ENCODE measurements at places on chromosomes 2 and 18. TPM values are rescaled to one million over a fixed set of nuclear protein-coding genes. Genes with fewer than 3 reads are reported as not detected.
A peak's percentile ranks its signal among the peaks of the same experiment; 100 is the strongest.

- DNase-seq: no peak
These were observed 79.4 kb upstream of the TCF7L1 start for GRCh38 chr2:85053802-85054201.

CCDC178 gene
- 0.58 TPM for total RNA-seq

DOK6 gene
- 4.9 TPM for total RNA-seq

- no peak for DNase-seq
These were observed 20.2 kb downstream of the ATG16L1 start for GRCh38 chr2:233271693-233272092.

RAB17 gene
- total RNA-seq: 0.93 TPM

ESPNL gene
- total RNA-seq: 2.9 TPM

- no peak for DNase-seq
These were observed 46.3 kb downstream of the CABLES1 start for GRCh38 chr18:23181547-23181946.

GYPC gene
- total RNA-seq: 116 TPM

DNA sequence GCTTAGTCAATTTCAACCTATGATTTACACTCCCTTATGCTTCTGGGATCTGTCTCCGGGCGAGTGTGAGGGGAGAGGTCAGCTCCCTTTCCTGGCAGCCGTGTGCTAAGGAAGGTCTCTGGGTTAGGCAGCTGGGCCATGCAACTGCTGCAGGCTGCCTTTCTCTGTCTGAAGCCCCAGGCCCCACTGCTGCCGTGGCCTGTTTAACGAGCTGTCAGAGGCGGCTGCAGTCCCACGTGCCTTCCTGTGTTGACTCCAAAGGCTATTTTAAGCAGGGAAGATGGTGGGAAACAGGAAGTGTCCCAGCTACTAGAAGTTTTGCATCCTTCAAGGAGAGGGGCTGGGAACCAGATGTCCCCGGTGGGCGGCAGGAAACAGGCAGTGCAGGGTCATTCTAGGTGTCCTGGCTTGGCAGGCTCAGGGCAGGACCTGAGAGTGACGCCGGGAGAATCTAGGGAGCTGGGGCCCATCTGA lies 186.4 kb downstream of the TNS1 start:
- DNase-seq: peak; percentile 96

SRBD1 gene
- 18.8 TPM for total RNA-seq

TWIST2 gene
- total RNA-seq: 13.6 TPM

- no peak for DNase-seq
These were observed 830 bp downstream of the DNER start for GRCh38 chr2:229713371-229714079.

- DNase-seq: no peak
These were observed 15.9 kb upstream of the DSG2 start for GRCh38 chr18:31482051-31482450.

Measured in muscle of leg (tissue), 16 donors.